ENCODE measurements at places on chromosomes 2 and 18. TPM values are rescaled to one million over a fixed set of nuclear protein-coding genes. Genes with fewer than 3 reads are reported as not detected.

GRCh38 chr2:10053351-10053750 lies 10.0 kb downstream of the KLF11 start:
- H3K4me1 ChIP-seq = peaks cover 9% of the 10 kb centered on the region
- H3K27ac ChIP-seq = no peak overlapping the region
- H3K4me3 ChIP-seq = no peak overlapping the region
- no peaks in the 10 kb centered on the region for H3K36me3 ChIP-seq
- DNase-seq = no peak

Gene SGPP2
- total RNA-seq = 2.1 TPM

DNA sequence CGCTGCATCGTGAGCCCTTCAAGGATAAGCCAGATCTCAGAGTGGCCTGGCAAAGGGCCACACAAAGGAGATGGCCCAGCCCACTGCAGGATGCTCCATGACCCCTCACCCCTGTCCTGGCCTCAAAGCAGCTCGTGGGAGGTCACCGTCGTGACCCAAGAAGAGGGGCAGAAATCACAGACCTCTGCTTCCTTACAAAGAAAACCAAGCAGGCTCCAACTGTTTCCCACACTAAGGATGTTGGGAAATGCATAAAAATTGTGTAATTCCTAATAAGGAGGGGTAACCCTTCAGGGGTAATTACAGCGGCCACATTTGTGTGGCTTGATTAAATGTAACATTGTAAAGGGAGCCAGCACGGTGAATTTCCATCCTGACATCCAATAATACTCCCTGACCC lies 102.3 kb downstream of the BOD1L2 start:
- no peaks in the 10 kb centered on the region for H3K4me1 ChIP-seq
- H3K36me3 ChIP-seq = no peaks in the 10 kb centered on the region
- no peak overlapping the region for H3K4me3 ChIP-seq
- DNase-seq = no peak
- H3K27ac ChIP-seq = no peak overlapping the region

Gene RPRM
- total RNA-seq = 3.6 TPM

GRCh38 chr2:163345795-163346573 lies 389.8 kb downstream of the FIGN start:
- no peak for DNase-seq
- no peaks in the 10 kb centered on the region for H3K27me3 ChIP-seq
- H3K36me3 ChIP-seq = no peaks in the 10 kb centered on the region
- no peak overlapping the region for H3K27ac ChIP-seq

Data from ovary (tissue), 10 donors.